ENCODE measurements at places on chromosomes 13 and 19.
A peak's percentile ranks its signal among the peaks of the same experiment; 100 is the strongest.

GRCh38 chr19:32287811-32288227, 57.6 kb upstream of the ZNF507 start:
- DNase-seq, result peak; percentile 60

GRCh38 chr19:51016798-51017683, 2.5 kb downstream of the KLK10 start:
- DNase-seq, result peak; percentile 95

DNA sequence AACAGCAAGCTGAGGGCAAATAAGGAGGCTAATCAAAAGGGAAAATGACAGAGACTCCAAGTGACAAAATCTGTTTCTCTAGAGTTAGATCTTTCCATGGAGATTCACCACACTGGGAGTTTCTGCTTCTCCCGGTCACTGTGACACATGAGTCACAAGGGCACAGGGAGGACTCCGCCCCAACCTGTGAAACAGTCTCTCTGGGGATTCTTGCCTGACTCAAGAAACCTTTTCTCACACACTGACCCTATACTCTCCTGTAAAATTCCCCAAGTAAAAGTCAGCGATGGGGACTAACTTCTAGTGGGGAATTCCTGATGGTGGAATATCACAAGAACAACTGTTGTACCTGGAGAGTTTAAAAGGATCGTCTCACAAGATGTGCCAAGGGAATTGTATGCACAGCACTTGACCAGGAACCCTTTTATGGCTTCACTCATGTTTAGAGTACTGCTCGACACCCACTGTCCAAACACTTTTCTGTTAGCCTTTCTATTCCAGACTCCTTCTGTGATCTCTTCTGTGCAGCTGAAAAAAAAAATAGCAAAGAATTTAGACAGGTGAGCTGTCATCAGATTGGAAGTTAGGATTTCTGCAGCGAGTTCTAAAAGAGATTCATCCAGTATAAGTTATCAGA, 46.8 kb upstream of the URAD start:
- DNase-seq, result peak; percentile 48

DNA sequence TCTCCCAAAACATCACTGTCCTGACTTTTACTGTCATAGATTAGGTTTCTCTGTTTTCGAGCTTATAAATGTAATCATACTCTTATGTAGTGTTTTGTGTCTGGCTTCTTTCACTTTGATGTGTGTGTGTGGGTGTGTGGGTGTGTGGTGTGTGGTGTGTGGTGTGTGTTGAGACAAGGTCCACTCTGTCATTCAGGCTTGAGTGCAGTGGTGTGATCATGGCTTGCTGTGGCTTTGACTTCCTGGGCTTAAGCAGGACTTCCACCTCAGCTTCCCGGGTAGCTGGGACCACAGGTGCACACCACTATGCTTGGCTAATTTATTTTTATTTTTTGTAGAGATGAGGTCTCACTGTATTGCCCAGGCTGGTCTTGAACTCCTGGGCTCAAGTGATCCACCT, 59.6 kb downstream of the PDS5B start:
- no peak for DNase-seq

GRCh38 chr13:30431269-30431940, 9.1 kb downstream of the UBE2L5 start:
- peak; percentile 85 for DNase-seq

DNA sequence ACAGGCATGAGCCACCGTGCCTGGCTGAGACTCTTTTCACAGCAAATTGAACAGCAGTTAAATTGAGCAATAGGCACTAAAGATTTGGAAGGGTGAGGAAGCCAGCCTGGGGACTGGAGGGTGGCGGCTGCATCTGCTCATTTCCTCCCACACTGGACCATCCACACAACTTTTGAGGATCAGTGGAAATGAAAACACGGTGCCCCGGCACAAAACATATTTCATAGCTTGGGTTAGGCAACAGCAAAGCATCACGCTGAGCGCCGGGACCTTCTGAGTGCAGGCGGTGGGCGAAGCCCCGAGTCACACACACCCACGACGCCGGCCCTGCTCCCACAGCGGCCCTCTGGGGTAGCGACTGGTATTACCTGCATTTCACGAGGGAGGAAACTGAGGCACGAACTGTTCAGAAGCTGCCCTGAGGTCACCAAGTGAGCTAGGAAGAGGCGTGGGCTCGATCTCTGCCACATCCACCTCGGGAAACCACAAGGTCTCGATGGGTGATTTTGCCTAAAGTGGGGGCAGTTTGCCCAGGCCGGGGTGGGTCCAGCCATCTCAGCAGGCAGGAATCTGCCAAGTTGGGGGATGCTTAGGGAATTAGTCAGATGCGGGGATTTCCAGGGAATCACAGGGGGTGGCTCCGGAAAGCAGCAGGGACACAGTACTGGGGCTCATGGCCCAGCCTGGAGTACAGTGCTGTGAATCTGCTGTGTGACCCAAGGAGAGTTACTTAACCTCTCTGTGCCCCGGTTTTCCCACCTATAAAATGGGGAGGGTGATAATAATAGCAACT, 3.5 kb upstream of the SBNO2 start:
- peak; percentile 94 for DNase-seq

GRCh38 chr19:56360841-56361240, 32.5 kb downstream of the ZNF582 start:
- DNase-seq, result no peak

DNA sequence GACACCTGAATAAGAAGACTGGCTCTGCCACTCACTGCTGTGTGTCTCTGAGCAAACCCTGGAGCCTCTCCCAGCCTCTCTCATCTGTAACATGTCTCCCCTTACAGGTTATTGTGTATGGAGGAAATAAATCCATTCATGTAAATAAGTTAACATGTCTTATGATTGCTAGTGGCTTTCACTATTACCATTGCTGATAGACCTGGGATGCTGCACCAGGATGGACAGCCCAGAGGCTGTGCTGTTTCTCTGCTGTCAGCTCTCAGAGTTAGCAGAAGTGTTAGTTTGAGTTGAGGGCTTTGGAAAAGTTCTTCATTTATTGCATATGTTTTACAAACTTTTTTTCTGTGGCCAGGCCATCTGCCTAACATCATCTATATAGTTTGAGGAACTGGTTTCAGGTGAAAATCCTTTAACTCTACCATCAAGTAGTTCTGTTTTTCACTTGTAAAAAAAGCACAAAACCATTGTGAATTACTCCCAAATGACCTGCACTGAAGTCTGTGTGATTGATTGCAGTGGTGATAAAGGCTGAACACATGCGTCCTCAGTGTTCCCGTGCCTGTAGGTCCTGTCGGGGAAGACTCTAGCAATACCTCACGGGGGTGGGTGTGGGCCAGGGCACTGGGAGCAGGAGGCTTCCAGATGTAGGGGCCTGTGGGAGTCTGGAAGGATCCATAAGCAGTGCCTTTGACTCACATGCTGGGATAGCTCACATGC, 24.6 kb downstream of the MPHOSPH8 start:
- DNase-seq, result no peak

DNA sequence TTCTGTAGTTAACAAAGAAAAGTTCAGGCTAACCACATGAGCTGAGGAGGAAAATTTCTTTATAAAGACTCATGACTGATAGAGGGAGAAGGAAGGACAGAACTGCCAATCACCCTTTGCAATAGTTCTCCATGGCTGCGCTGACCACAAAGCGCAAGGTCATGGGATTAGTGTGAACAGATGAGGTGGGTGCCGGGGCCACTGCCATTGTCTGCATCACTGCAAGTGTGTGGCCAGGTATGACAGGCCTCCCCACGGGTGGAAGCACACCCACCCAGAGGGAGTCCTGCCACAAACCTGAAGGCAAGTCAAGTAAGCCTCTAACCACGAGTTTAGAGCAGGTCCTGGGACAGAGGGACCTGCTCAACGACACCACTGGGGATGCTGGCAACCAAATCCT, 128.1 kb downstream of the TUBA3C start:
- DNase-seq, result no peak

- DNase-seq, result no peak
Measured at GRCh38 chr19:35618857-35619256, 6.3 kb downstream of the HAUS5 start.

- DNase-seq, result no peak
Measured at GRCh38 chr13:102872131-102872530, 26.3 kb downstream of the ERCC5 start.

- no peak for DNase-seq
Measured at GRCh38 chr19:50488389-50489194, 11.9 kb upstream of the GARIN5A start.

- DNase-seq, result no peak
Measured at GRCh38 chr13:105446197-105446596, 1089.3 kb downstream of the EFNB2 start.

DNA sequence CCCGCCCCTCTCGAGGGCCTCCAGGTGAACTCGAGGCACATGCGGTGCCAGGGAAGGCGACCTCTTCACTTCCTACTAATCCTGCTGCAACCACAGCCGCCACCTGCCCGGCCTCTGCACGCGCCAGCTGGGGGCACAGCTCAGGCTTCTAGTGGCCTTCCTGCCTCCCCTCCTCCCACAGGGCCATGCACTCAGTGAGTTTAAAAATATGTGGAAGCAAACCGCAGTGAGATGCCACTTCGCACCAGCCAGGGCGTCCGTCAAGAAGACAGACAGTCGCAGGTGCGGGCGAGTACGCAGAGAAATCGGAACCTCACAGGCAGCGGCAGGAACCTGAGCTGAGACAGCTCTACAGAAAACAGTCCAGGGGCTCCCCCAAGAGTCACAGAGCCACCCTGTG, 10.4 kb downstream of the LMNB2 start:
- no peak for DNase-seq

- DNase-seq, result peak; percentile 92
Measured at GRCh38 chr19:7340959-7341837, 7.5 kb upstream of the ARHGEF18 start.

DNA sequence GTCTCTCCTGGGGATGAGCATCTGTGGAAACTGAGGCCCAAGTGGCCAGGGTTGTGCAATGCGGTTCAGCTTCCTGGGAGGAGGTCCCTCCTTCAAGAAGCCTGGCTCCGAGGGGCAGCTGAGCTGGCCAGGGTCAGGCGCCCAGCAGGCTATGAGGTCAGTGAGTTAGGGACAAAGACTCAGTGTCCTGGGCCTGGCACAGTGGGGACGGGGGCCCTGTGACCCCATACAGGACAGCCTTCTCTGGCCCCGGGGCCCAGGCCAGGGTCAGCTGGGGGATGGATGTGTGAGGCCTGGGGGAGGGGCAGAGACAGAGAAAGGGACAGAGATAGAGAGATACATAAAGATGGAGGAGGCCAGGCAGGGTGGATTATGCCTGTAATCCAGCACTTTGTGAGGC, 3.0 kb upstream of the IL12RB1 start:
- DNase-seq, result no peak

- DNase-seq, result no peak
Measured at GRCh38 chr13:110471833-110472162, 89.7 kb downstream of the RAB20 start.

- DNase-seq, result no peak
Measured at GRCh38 chr19:45346449-45346848, 5.9 kb downstream of the KLC3 start.

GRCh38 chr13:107079423-107080049, 511.6 kb upstream of the ARGLU1 start:
- DNase-seq, result no peak

GRCh38 chr13:96460609-96461008, 370.7 kb downstream of the HS6ST3 start:
- peak; percentile 21 for DNase-seq

GRCh38 chr19:2246801-2247361, 2.2 kb upstream of the AMH start:
- DNase-seq, result peak; percentile 39

DNA sequence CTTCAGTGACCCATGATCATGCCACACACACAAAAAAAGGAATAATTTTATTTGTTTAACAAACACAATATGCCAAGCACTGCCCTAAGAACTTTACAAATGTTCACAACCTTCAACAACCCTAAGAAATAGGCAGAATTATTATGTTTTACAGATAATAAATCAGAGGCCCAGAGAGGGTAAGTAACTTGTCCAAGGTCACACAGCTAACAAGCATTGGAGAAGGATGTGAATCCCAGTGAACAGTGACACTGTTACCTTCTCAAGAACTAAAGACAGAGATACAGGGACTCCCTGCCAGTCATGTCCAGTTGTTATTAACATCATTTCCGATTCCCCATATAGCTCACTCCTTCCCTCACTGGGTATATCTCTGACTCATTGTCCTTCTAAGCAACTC, 13.6 kb downstream of the CEACAM20 start:
- DNase-seq, result no peak

DNA sequence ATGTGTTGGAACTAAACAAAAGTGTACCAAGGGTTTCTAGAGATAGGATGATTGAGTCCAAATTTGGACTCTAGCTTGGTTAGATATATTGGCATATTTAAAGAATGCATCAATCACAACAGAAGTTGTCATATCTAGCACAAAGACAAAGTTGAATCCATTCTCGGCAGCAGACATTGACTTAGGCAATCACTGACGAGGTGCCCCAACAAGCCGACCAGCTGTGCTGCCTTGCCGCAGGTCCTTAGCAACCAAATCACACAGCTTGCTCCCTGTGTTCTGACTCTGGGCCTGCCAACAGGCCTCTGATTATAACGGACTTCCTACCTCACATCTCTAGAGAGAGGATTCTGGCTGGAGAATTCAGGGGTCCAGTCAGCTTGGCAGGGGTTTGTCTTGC, 208.7 kb downstream of the MTUS2 start:
- DNase-seq, result no peak

DNA sequence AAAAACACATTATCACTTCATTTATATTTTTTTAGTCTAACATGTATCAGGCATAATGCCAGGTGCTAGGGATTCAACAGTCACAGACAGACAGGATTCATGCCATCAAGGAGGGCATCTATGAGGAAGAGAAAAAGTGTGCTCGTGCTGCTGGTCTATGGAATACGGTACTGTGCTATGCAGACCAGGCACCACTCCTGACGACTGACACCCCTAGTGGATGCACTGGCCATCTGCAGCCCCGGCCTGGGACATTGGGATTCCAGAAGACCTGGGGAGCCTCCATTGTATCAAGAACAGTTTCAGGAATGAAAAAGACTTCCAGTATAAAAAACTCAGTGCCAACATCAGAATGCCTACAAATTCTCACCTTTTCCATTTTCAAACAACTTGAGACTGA, 94.0 kb downstream of the KLF12 start:
- DNase-seq, result peak; percentile 31

DNA sequence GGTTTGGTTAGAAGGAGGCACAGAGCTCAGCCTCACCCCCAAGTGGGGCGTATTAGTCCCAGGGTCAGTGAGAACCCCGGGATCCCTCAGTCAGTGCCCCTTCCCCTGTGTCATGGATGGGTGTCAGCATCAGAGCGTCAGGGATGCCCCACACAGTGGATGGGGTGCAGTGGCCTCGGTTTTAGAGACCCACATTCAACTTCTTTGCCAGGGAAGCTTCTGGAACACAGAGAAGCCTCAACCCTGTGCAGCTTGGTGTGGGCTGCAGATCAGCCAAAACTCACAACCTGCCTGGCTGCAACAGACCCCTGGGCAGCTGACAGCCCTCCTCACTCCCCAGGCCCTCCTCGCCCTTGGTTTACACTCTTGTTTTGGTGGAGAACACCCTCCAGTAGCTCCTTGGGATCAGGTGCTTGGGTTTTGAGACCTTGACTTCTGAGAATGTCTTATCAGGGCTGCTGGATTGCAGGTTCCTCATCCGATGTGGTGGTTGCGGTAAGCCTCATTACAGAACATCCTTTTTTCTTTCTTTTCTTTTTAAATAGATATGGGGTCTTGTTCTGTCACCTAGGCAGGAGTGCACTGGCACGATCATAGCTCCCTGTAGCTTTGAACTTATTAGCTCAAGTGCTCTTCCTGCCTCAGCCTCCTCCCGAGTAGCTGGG, 11.0 kb downstream of the ZNF333 start:
- no peak for DNase-seq

All from PC-3 (cell line).